MM.1S (cell line): ENCODE measurements at places on chromosomes 11 and 22.

- DNase-seq: no peak
Observed at GRCh38 chr11:118319337-118319707, 14.8 kb downstream of the CD3E start.

GRCh38 chr11:123822599-123822998 is 16.4 kb upstream of the OR6M1 start:
- DNase-seq: no peak

GRCh38 chr11:118884875-118885274 is 1.2 kb downstream of the CXCR5 start:
- no peak for DNase-seq

- DNase-seq: no peak
Observed at GRCh38 chr11:115298300-115299012, 205.8 kb downstream of the CADM1 start.
